ENCODE measurements at places on chromosomes 4 and X.

- DNase-seq, result no peak
Measured at GRCh38 chr4:25028851-25029250, 1.9 kb downstream of the LGI2 start.

DNA sequence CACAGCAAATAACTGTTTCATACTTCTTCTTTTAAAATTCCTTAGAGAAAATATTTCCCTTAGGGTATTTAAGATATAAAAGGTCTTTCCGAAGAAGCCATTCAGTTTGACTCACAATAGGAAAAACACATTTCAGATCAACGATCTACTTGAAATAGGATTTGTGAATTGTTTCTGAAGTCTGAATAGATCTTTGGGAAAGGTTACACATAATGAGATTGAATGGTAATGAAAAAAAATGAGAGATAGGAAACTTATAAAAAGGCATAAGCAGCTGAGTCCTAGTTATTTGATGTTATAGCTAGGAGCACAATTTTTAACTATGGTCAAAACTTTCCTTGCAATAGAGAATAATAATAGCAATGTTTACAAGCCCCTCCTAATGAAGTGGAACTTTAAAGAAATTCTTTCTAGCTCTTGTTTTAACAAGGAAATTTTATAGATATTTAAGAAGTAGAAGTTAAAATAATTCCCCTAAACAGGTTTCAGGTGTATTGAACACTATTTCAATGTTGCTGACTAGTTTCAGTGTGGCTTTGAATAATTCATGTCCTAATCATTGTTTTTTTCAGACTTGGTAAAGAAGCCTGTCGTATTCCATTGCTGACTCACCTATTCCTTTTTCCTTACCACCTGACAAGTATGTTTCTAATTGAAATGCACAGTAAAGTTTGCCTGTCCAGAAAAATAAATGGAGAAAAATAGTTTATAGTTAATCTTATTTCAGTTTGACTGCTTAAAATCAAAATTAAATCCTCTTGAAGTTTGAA lies 89.1 kb downstream of the PCDH18 start:
- no peak for DNase-seq

DNA sequence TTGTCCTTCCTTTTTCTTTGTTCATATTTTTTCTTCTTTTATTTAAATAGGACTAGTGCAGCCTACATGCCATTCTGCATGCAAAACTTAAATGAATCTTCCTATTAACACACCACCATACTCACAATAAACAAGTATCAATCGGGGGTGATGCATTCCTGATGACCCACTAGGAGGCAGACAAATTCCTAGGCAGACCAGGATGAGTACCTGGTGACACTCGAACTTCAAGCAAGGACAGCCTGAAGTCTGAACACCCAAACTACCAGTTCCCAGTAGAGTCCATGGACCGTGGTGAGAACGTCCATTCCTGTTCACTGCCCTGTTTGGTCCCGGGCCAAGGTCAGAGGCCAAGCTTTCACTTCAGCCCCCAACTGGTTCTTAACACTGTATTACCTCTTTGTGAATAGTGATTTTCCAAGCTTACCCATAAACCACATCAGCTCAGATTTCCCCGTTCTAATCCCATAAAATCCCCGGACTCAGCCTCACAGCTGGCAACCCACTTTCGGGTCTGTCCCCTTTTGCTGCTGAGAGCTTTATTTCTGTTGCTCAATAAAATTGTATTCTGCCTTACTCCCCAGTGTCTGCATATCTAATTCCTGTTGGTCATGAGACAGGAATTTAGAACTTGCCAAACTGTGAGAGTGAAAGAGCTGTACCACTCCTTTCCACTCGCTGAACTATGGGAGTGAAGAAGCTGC lies 1286.6 kb downstream of the FSTL5 start:
- DNase-seq, result no peak

DNA sequence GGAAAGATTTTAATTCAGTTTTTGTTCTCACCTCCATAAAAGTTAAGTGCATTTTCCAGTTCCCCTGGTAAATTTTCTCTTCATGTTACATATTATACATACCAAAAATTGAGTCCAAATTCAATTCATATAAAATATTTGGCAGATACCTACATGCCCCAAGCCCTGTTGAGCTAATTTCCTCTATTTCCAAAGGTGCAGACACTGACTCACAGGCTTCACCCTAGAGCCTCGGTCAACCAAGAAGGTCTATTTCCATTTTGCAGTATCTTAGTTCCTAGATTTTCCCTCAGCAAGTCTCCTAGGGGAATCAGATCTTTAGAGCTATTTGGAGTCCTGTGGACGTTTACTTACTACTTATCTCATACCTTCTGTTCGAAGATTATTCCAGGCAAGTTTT lies 174.4 kb downstream of the TSPAN5 start:
- DNase-seq, result no peak

GRCh38 chrX:134167591-134168203 lies 69.3 kb upstream of the CCDC160 start:
- no peak for DNase-seq

DNA sequence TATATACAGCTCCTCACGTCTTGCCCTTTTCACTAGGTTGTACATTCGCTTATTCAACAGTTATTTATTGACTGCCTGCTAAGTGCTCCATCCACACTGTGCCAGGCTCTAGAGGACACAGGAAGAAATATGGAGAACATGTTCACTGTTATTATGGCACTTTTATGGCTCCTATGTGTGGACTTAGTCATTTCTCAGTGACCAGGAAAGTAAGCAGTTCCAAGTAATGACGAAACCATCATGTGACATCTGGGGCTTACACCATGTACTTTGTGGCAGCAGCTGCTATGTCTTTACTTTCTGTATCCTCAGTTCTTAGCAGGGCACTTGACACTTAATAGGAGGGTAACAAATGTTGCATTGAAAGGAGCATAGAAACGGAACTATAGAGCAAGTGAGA lies 278.0 kb downstream of the ANK2 start:
- no peak for DNase-seq

Data from left hindlimb (tissue), 1 donor.